ENCODE measurements at places on chromosomes 13 and 19.

- no peak for DNase-seq
Observed at GRCh38 chr19:958967-959855, 24.9 kb upstream of the WDR18 start.

DNA sequence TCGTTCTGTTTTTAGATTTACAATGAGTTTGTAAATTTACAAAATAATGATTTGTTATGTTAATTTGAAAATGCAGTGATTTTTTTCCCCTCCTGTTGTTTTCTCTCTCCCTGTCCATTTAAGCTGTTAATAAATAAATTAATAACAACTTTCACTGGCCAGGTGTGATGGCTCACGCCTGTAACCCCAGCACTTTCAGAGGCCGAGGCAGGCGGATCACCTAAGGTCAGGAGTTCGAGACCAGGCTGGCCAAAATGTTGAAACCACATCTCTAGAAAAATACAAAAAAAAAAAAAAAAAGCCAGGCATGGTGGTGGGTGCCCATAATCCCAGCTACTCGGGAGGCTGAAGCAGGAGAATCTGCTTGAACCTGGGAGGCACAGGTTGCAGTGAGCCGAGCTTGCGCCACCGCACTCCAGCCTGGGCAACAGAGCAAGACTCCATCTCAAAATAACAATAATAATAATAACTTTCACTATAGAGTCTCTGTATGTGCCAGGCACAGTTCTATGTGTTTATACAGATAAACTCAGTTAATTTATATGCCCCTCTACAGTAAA is 229.2 kb upstream of the ARGLU1 start:
- no peak for DNase-seq

- DNase-seq, result no peak
Observed at GRCh38 chr13:33352041-33352440, 66.5 kb upstream of the STARD13 start.

GRCh38 chr13:112903606-112904195 is 65.3 kb upstream of the MCF2L start:
- no peak for DNase-seq

GRCh38 chr13:71838842-71839241 is 28.2 kb downstream of the DACH1 start:
- no peak for DNase-seq

Data from GM12864 (cell line).